Globus pallidus (tissue), 1 donor: ENCODE measurements at places on chromosomes 5 and 9.

DNA sequence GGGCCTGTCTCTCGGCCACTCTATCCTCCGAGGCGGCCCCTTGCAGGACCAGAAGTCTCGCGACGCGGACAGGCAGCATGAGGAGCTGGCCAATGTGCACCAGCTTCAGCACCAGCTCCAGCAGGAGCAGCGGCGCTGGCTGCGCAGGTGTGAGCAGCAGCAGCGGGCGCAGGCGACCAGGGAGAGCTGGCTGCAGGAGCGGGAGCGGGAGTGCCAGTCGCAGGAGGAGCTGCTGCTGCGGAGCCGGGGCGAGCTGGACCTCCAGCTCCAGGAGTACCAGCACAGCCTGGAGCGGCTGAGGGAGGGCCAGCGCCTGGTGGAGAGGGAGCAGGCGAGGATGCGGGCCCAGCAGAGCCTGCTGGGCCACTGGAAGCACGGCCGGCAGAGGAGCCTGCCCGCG, 283.5 kb downstream of the ARHGEF28 start:
- DNase-seq, result no peak

GRCh38 chr5:11863911-11864310, 40.3 kb downstream of the CTNND2 start:
- no peak for DNase-seq

GRCh38 chr9:28808042-28808441, 1234.8 kb upstream of the C9orf72 start:
- no peak for DNase-seq

GRCh38 chr9:115877852-115878438, 275.6 kb upstream of the PAPPA start:
- no peak for DNase-seq
